ENCODE measurements at places on chromosomes 4 and X. TPM values are rescaled to one million over a fixed set of nuclear protein-coding genes. Genes with fewer than 3 reads are reported as not detected.
A peak's percentile ranks its signal among the peaks of the same experiment; 100 is the strongest.

TMPRSS11B gene
- not detected for polyA plus RNA-seq

FAM3A gene
- 59.4 TPM for polyA plus RNA-seq

KLF8 gene
- polyA plus RNA-seq, result 53.5 TPM

MAGEC2 gene
- polyA plus RNA-seq, result not detected

DNA sequence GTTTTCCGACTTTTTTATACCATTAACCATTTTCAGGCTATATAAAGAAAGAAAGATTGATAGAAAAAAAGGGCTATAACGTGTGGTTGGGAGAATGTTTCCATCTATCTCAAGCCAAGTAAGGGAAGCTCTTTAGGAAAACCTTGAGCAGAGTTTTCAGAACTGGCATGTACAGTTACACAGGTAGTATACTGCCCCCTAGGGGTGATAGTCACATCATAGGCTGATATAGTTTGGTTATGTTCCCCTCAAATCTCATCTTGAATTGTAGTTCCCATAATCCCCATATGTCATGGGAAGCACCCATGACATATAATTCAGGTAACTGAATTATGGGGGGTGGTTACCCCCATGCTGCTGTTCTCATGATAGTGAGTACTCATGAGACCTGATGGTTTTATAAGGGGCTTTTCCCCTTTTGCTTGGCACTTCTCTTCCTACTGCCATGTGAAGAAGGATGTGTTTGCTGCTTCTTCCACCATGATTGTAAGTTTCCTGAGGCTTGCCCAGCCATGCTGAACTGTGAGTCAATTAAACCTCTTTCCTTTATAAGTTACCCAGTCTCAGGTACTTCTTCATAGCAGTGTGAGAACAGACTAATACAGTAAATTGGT lies 186.8 kb downstream of the TMA16 start:
- H3K36me3 ChIP-seq, result no peaks in the 10 kb centered on the region
- no peak overlapping the region for H3K27ac ChIP-seq
- peaks cover 6% of the 10 kb centered on the region for H3K4me1 ChIP-seq
- DNase-seq, result peak; percentile 80
- H3K27me3 ChIP-seq, result no peaks in the 10 kb centered on the region
- no peak overlapping the region for H3K4me3 ChIP-seq

GRCh38 chr4:89111833-89112563 lies 665 bp downstream of the TIGD2 start:
- peaks cover 3% of the 10 kb centered on the region for H3K27me3 ChIP-seq
- peak overlapping the region; percentile 85 for H3K27ac ChIP-seq
- H3K36me3 ChIP-seq, result no peaks in the 10 kb centered on the region

DNA sequence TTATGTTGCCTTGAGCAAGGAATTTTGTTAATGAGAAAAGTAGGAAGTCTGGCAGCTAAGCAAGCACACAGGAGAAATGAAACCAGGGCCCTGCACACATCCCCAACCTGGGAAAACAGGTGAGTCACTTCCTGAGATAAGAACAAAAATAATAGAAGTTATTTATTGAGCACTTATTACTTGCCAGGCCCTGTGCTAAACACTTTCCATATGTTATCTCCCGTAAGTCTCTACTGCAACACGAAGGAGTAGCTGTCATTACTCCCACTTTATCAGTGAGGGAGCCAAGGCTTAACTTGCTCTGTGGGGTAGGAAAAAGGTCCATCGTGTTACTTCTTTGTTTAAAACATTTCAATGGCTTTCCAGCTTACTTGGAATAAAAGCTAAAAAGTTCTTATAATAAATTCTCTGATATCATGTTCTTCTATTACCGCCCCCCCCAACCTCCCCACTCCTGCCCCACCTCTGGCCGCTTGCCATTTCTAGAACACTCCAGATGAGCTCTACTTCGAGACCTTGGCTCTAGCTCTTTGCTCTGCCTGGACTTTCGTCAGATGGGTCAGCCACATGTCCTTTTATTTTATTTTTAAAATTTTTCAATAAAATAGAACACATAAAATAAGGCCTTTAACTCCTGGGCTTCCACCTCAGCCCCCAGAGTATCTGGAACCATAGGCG lies 36.3 kb upstream of the PLAC8 start:
- H3K36me3 ChIP-seq, result no peaks in the 10 kb centered on the region
- no peak overlapping the region for H3K27ac ChIP-seq
- no peak for DNase-seq
